HS-5 (cell line): ENCODE measurements at places on chromosomes 5 and 9.

DNA sequence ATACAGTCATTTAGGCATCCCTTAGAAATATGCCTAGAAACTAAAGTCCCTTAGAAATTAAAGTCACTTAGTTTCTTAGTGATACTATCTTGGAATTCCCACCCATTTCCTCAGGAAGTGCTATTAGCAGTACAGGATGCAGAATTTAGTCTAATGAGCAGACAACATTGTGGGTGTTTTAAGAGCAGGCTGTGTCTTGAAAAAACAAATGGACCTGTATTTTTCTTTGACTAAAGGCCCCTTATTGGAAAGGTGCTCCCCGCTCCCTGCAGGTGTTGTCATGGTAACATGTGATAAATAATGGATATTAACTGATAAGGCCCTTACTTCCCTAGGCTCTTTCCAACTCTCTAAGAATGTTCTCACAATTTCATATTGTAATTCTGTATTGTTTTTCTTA, 38.8 kb upstream of the STARD4 start:
- DNase-seq: no peak

DNA sequence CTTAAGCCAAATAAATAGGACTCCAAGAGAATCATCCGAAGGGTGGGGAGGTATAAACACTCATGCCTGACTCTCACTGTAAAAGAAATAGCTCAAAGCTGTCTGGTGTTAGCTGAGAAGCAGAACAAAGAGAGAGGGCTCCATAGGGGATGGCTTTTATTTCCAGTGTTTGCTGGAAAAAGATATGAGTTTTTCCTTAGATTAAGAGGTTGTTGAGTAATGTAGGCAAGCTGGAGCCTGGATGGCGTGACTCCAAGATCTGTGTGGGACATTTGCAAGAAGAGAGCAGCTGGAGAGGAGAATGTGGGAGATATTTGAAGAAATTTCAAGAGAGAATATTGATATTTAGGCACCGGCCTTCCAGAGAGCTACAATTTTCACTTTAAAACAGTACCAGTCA, 793.7 kb upstream of the RGMB start:
- no peak for DNase-seq

GRCh38 chr5:1176473-1177391, 24.7 kb upstream of the SLC6A19 start:
- no peak for DNase-seq

DNA sequence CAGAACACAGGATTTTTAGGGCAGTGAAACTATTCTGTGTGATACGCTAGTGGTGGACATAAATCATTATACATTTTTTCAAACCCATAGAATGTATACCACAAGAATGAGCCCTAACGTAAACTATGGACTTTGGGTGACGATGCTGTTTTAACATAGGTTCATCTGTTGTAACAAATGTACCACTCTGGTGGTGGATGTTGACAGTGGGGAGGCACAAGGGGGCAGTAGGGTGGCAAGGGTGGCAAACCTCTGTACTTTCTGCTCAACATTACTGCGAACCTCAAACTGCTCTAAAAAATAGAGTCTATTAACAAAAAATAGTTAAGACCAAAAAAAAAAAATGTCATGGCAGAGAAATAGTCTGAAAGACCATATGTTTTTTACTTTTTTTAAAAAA, 9.1 kb upstream of the MVB12B start:
- no peak for DNase-seq

DNA sequence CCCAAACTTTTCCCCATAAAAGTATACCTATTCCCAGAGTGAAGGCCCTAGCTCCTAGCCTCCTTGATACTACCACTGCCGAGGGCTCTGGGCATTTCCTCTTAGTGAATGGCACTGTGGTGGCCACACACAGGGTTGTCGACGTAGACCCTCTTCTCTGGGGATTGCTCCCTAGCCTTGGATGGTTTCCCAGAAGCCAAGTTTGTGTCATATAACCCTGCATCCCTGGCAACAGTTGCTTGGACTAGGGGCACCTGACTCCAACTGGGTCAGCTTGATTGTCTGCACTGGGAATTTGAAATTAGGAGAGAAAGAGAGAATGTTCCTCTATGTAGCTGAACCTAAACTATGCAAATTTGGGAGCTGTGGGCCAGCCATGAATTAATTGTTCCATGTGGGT, 32.3 kb upstream of the KIF2A start:
- no peak for DNase-seq

- no peak for DNase-seq
Measured at GRCh38 chr5:81665795-81666194, 85.1 kb downstream of the SSBP2 start.

GRCh38 chr5:107779437-107779836, 108.7 kb upstream of the EFNA5 start:
- no peak for DNase-seq

DNA sequence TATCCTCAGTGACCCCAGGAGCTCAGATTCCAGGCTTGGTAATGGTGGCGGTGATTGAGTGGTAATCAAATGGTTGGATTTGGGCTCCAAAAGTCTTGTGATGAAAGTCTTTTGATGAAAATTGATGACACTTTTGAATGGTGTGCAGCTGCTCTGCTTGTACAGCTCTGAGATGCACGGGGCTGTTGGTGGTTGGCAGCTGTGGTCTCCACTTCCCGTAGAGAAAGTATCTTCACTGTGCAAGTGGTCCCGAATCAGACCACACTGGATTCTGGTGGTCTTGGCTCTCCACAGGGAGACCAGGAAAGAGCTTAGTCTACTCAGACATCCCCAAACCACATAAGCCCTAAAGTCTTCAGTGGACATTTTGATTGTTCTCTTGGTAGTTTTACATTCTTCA, 96.6 kb downstream of the MARCHF11 start:
- no peak for DNase-seq

DNA sequence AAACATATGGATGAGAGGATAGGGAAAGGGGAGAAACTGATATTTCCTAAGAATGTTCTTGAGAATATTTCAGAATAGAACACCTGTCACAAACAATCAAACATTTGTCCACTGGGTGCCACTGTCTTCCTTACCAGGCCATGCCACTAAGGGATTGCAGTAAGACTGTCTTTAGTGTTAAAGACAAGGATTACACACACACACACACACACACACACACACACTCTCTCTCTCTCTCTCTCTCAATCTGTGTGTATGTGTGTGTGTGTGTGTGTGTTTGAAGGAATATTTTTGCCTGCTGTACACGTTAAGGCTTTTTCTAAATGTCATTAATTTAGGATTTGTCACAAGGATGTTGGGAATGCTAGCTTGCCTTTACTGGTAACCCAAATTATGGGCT, 54.4 kb downstream of the CCDC192 start:
- DNase-seq: no peak

- DNase-seq: no peak
Measured at GRCh38 chr5:157471709-157472108, 11.7 kb downstream of the NIPAL4 start.

- DNase-seq: peak; percentile 70
Measured at GRCh38 chr5:36363101-36363500, 61.4 kb upstream of the RANBP3L start.

DNA sequence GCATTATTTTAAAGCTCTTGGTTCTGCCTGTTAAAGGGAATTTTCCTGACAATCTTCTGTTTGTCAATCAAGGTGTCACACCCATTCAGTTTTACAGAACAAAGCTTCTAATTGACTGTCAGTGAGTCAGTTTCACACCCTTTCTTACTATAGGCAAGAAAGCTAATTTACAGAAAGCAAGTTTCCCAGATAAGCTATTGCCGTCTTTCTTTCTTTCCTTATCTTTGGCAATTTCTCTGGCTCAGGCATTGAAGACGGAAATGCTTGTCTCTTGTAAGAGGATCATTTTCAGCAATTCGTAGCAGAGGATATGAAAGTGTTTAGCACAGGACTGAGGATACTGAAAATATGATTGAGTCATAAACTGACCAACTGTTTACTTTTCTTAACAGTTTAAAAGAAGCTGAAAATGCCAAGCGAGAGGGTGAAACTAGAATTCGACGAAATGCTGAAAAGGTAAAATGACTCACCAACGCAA, 27.0 kb downstream of the SPINK5 start:
- no peak for DNase-seq

DNA sequence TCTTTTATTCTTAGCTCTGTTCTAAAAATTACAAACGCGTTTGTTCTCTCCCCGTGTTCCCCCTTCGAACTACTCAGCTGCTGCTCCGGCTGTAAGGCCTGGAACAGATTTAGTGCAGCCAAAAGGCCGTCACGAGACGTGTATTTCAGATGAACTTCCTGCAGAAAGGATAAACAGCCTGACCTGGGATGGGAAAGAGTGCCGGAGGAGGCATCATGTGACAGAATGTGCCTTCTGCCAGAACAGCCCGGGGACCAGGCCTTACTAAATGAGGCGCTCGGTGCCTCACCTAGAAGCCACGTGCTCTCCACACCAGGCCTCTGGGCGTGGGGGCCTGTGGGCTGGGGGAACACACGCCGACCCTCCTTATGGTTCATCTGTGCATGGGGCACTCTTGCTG, 94.7 kb downstream of the PPARGC1B start:
- DNase-seq: no peak

DNA sequence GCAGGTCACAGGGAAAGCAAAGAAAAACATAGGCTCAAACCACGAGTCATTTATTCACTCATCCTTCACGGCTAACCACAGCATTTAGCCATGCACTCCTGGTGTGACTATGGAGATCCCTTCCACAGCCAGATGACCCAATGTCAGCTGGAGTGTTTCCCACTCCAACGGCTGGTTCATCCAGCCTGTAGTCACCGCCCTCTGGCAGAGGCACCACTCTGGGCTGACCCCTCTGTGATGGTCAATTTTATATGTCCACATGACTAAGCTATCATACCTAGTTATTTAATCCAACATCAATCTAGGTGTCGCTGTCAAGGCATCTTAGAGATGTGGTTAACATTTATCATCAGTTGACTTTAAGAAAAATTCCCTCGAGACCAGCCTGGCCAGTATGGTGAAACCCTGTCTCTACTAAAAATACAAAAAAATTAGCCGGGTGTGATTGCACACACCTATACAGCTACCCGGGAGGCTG, 9.5 kb upstream of the PHF19 start:
- DNase-seq: peak; percentile 65

DNA sequence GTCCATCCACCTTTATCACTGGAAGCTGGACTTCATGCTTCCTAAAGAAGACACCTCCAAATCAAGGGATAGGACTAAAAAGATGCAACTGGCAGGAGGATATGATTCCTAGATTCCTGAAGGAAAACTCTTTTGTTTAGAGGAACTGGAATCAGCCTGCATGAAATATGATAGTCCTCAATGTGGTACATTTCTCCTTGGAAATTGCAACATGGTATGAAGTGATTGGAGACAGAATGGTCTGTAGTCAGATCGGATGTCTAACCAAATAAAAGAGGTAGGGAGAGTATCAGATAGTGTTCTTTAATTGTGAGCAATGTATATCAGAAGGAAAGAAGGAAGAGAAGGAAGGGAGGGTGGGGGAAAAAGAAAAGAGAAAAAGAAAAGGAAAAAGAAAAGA, 116.1 kb upstream of the FSTL4 start:
- DNase-seq: no peak

DNA sequence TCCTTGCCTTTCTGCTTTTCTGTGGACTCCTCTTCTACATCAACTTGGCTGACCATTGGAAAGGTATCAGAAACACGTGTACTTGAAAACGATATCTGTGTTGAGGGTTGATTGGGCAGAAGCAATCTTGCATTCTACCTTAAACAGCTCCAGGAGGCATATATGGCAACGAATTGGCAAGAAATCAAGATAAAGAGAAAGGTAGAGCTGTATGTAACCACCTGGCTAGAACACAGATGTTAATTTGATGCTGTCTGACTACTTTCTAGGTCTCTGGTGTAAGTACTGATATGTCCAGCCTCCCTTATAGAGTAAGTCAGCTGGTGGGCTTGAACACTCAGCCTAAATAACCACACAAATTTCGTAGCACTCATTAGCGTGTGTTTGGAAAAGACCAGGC, 1.3 kb downstream of the MAN1B1 start:
- DNase-seq: no peak

DNA sequence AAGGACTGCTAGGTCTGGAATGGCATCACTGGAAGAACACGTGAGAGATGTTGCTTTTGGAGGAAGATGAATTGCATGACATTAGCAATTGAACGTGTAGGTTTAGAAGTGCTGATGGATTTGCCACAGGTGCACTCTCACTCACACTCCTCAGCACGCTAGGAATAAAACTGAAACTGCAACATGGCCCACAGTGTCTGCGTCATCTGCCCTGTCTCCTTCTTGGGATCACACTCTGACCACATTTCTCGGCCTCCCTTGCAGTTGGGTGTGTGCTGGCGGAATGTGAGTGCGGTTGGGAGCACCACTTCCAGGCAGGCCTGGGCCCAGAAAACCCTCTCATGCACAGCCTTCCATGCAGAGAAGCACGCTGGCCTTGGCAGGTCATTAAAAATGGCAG, 152.8 kb upstream of the LHFPL2 start:
- no peak for DNase-seq

DNA sequence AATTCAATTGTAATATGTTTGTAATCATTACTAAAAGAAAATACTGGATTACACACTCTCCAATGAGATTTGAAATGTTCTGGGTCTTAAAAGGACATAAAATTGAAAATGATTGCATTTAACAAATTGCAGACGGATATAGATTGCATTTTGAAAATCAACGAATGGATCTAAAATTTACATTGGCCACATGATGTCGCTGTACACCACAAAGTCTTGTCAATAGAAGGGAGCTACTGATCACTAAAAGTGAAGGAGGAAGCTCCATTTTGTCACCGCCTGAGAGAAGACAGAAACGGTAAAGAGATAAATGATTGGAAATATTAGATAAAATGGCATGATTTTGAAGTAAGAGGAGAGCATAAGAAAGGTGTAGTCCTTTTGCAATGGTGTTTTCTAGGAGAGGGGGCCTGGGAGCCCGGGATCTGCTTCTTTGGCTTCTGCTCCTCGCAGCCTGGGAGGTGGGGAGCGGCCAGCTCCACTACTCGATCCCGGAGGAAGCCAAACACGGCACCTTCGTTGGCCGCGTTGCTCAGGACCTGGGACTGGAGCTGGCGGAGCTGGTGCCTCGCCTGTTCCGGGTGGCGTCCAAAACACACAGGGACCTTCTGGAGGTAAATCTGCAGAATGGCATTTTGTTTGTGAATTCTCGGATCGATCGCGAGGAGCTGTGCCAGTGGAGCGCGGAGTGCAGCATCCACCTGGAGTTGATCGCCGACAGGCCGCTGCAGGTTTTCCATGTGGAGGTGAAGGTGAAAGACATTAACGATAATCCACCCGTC, at the start of gene PCDHA1:
PCDHA1 (plus strand) TSS at position 236 of the 782 bp plus-strand sequence.
- DNase-seq: no peak
